ENCODE measurements at places on chromosomes 12 and 14. TPM values are rescaled to one million over a fixed set of nuclear protein-coding genes. Genes with fewer than 3 reads are reported as not detected.

SRGAP1 gene
- total RNA-seq, result 5.7 TPM

GRCh38 chr12:71938728-71939385 is at the start of gene TPH2:
Gene TPH2, plus strand, starts transcription at chr12:71938845. Its CDS starts 142 bp downstream, at chr12:71938987.
- peak; percentile 31 for DNase-seq

- peak; percentile 76 for DNase-seq
Observed at GRCh38 chr14:94157197-94157596, 16.9 kb upstream of the PPP4R4 start.

RALGAPA1 gene
- total RNA-seq, result 113 TPM

BIN2 gene
- 4.0 TPM for total RNA-seq

AREL1 gene
- 33.6 TPM for total RNA-seq

- DNase-seq, result peak; percentile 27
Observed at GRCh38 chr12:109131154-109132050, 15.0 kb downstream of the ACACB start.

GRCh38 chr12:62472472-62472871 is 5.8 kb downstream of the MON2 start:
- no peak for DNase-seq

- no peak for DNase-seq
Observed at GRCh38 chr14:89688507-89689211, 265.9 kb downstream of the EFCAB11 start.

DNA sequence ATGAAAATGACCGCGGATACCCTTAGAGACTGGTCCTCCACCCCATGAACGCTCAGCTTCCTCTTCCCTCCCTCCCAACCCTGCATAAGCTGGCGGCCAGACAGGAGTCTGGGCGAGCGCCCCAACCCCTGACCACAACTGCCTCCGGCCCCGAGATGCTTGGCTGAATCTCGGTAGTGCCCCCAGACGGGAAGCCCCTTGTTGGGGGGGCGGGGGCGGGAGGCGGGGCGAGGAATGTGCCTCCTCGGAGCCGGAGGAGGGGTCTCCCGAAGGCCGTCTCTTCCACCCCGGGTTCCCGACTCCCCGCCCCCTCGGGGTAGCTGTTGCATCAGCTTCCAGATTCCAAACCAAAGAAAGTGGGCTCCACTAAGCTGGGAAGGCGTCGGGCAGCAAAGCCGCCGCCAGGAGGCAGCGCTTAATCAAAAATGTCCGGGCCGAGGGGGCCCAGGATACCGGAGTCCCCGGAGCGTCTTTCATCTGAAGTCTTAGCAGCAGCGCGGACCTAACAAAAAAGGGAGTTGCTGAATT is 7.1 kb upstream of the MRPL52 start:
- peak; percentile 74 for DNase-seq

GRCh38 chr14:93683226-93683625 is 105.1 kb downstream of the PRIMA1 start:
- DNase-seq, result no peak

- no peak for DNase-seq
Observed at GRCh38 chr14:72776701-72777261, 117.1 kb downstream of the DPF3 start.

DNA sequence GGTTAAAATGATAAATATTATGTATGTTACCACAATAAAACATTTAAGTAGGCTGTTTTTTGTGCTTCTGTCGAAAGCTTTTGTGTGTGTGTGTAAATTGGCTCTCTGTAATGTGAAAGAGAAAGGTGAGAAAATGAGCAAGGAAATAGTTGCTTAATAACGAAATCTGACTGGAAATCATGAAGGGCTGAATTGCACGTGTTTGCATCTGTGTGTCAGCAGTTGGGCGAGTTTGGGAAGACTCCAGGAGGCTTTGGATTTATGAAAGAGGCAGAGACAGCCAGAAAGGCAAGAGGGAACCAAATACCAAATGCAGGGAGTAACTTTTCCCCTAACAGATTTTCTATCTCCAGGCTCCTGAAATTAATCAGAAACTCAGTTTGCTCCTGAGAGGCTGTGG is 47.2 kb upstream of the PLEKHG3 start:
- no peak for DNase-seq

DNA sequence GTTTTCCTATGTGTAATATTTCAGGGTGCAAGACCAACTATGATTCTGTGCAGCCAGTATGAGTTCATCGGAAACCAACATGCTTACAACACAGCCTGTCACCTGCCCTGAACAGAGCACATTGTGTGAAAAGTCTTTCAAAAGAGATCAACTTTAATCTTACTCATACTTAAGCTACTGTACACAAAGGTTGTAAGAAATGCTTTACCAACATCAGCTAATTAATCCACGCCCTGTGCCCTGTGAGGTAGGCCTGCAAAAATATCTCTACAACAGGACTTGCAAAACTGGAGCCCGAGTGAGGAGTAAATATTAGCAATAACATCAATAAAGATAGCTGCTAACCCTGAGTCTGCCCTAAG is 15.1 kb downstream of the APPL2 start:
- peak; percentile 55 for DNase-seq

MYH6 gene
- 0.37 TPM for total RNA-seq

CMAS gene
- total RNA-seq, result 37.8 TPM

GRCh38 chr12:73892201-73892600 is 645.4 kb upstream of the ATXN7L3B start:
- DNase-seq, result peak; percentile 2

DNA sequence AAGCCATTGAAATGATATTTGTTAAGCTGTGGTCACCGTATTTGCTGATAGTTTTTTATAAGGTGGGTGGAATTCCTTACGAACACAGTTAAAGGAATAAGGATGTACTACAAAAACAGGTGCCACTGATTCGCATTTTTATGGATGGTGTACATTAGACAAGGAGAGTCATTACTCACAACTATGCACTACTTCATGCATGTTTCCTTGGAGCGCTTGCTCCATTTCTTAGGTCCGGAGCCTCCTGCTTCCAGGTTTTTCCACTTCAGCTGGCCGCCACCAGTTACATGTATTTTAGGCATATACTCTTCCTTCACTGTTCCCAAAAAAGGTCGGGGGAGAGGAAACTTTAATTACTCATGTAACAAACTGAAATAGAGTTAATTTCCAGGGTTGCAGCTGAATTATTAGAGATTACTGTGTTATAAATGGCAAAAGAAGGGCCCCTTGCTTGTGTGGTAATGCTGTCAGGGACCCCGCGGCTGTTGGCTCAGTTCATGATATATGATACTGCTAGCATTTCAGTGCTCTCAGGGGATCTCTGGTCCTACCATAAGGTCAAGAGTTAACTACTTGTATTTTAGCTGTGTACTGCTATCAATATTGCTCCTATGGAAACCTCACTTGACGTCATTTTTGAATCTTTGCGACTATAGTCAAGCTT is 454.7 kb downstream of the NPAS3 start:
- no peak for DNase-seq

DNA sequence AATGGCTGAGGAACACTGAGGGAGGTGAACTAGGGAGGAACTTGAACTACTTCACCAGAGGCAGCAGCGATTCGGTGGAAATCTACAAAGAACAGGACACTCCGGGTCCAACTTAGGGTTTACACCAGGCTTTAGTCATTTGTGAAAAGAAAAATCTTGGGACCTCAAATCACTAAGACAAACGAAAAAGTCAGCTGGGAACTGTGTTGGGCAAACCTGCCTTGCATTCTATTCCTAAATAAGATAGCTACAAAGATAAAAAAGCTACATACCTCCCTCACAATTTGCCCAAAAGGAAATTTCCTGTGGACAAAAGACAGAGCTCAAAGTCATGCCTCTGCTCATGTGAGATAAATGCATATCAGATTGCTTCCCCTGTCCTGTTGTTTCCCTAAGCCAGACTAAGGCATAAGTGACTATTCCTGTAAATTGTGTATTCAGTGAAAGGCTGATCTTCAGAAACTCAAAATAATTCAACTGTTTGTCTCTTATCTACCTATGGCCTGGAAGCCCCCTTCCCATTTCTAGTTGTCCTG is 106.6 kb downstream of the APAF1 start:
- DNase-seq, result no peak

DNA sequence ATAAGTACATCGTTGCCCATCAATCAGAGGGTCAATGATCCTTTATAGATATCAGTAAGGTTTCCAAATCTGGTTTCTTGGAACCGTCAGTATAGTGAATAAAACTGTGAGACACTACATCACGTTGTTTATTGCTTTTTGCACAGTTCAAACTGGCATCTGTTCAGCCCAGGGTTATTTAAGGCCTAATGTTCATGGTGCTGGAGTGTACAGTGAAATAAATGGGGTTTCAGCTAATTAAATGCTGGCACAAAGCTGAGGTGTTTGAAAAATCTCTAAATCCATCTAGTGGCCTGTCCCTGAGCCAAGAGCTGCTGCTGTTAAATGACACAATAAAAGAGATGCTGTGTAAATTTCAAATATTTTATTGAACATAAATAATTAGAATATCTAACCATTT is 69.9 kb downstream of the RPS29 start:
- DNase-seq, result no peak

DNA sequence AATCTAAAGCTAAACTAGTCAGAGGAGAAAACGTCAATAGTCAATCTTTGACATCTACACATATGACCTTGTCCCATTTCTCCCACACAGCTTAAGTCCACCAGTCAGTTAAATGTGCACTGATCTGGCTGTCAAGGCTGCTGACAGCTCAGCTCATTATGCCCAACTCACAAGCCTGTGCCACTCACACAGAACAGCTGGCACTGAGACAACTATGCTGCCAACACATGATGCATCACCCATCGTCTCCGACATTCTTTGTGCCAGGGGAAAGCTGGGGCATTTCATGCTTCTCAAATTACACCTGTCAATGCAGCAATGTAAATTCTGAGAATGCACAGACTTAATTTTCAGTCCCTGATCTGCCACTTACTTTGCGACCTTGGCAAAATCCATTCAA is 25.3 kb downstream of the GNS start:
- DNase-seq, result no peak

SPIC gene
- total RNA-seq, result not detected

DNA sequence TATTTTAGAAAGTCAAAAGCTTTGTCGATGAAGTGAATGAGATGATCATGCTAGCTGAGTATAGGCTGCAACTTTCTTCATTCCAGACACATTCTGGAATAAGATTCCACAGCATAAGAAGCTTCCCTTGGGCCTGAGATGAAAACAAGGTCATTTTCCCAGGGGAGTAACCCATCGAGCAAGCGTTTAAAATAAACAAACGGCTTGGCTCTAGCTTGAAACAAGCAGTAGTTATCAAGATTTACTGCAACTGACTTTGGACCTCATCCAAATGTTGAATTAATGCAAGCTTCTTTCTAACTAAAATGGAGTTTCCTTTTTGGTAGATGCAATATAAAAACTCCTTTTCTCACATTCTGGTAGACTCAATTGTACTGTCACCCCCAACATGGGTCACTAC is 23.0 kb downstream of the KCNJ8 start:
- no peak for DNase-seq

LALBA gene
- total RNA-seq, result not detected

ZCCHC8 gene
- total RNA-seq, result 21.4 TPM

DNA sequence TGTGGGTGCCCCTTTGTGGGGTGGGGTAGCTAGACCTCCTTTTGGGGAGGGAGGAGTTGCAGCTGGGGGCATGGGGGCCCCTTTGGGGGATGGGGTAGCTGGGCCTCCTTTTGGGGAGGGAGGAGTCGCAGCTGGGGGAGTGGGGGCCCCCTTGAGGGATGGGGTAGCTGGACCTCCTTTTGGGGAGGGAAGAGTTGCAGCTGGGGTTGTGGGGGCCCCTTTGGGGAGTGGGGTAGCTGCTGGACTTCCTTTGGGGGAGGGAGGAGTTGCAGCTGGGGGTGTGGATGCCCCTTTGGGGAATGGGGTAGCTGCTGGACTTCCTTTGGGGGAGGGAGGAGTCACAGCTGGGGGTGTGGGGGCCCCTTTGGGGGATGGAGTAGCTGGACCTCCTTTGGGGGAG is 7.0 kb downstream of the NACA start:
- no peak for DNase-seq

PPP2R5C gene
- 143 TPM for total RNA-seq

- DNase-seq, result no peak
Observed at GRCh38 chr12:115920395-115921183, 356.9 kb downstream of the MED13L start.

KCNK10 gene
- 1.8 TPM for total RNA-seq

DNA sequence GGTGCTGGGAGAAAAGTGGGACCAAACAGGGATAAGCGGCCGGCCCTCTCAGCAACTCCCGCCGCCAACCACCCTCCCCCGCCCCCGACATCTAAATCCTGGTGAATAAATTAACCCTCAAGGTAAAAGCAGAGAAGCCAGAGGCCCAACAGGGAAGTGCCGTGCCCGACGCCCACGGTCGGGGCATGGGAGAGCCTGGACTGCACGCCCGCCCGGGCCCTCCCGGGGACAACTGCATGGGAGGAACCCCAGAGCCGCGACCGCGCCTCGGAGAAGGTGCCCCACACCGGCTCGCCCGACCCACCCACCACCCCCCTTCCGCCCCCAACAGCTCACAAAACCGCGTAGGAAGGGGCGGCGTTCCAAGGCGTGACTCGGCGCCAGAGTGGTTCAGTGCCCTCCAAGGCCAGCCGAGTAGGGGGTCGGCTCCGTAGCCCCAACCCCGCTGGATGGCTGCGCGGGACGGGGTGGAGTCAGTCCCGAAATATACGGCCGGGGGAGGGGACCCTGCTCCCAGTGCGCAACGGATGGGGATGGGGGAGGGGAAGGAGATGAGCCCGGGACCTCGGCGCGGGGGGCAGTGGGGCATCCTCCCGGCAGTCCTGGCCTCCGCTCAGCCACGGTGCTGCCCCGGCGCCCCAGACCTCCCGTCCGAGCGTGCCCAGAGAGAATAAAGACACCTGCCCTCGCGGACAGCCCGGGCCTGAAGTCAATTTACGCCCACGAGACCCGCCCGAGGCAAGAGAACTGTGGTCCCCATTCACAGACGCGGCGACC is 732 bp downstream of the SLC25A29 start:
- DNase-seq, result peak; percentile 74

OTX2 gene
- not detected for total RNA-seq

KLHL33 gene
- not detected for total RNA-seq

SDR9C7 gene
- not detected for total RNA-seq

GRCh38 chr14:85482552-85482951 is 47.4 kb upstream of the FLRT2 start:
- peak; percentile 59 for DNase-seq

DNA sequence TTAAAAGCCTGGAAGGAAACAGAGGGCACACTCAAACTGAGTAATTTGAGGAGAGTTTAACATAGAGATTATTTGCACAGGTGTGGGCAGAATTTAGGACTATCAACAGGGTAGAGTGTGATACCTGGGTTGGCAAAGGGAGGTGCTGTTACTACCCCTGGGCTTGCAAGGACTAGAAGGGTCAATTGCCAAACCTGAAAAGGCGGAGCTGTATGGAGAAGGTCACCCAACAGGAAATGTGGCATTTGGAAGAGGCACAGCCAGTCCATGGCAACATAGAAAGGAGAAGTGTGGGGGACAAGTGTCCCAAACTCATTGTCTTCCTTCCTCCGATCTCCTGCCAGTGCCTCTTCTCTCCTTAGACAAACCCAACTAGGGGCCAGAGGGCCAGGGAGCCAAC is 21.6 kb upstream of the MED13L start:
- DNase-seq, result peak; percentile 52

- no peak for DNase-seq
Observed at GRCh38 chr14:71621276-71621675, 311.0 kb upstream of the RGS6 start.

- no peak for DNase-seq
Observed at GRCh38 chr12:100737168-100737567, 57.4 kb upstream of the ANO4 start.

ANG gene
- total RNA-seq, result 9.4 TPM

All from stomach (tissue), 19 donors.